ENCODE measurements at places on chromosomes 16 and 17.

DNA sequence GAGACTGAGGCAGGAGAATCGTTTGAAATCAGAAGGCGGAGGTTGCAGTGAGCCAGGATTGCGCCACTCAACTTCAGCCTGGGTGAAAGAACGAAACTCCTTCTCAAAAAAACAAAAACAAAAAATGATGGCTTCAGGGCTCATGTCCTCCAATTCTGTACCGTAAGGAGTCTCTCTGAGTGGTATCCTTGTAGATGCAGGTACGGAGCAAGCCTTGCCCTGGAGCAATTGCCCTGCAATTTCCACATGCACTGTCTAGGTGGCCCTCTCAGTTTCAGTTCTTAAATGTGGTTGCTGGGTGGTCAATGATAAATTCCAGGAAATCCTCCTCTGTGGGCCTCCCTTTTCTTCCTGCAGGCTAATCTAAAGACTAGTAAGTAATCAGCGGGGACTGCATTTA, 10.6 kb downstream of the TMEM238L start:
- DNase-seq, result no peak

DNA sequence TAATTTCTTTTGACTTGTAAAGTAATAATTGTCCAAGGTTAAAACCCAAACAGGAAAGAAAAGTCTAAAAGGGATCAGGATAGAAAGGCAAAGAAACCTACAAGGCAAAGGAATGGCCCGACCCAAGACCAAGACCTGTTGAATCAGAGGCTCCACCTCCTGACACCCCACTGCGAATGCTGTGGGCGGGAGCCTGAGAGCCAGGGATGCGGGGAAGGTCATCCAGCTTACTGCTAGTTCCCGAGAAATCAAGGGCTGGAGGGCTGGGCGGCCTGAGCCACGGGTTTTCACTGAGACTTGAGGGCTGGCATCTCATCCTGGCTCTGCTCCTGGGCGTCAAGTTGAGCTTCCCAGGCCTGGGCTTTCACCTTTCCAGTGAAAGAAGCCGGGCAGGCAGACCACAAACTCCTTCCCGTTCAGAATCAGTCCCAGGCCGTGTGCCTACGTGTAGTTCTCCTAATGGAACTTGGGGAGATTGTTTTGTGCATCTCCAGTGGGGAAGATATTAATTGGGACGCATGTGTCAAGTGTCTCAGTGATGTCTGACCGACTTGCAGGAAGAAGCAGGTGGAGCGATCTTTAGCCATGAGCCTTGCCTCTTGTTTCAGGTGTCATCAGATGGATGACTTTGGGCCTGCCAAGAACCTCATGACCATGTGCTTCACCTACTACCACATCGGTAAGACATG, 36.9 kb downstream of the CIBAR2 start:
- no peak for DNase-seq

GRCh38 chr17:49551221-49552069, 24.2 kb upstream of the NXPH3 start:
- no peak for DNase-seq

DNA sequence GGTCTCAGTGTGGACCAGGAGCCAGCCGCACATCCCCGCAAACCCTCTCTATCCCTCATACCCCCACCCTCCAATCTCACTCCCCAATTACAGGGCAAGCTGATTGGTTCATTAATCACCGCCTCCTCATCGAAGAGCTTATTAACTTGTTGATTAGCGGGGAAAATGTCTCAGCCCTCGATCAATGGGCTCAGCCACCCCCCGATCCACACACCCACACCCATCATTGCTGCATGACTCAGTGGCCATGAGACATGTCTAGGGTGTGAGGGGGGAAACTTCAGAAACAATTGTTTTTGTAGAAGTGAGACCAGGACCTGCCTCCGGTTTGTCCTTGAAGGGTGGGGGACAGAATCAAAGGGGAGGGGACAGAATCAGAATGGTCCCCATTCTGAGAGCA, 2.5 kb upstream of the PYY start:
- no peak for DNase-seq

DNA sequence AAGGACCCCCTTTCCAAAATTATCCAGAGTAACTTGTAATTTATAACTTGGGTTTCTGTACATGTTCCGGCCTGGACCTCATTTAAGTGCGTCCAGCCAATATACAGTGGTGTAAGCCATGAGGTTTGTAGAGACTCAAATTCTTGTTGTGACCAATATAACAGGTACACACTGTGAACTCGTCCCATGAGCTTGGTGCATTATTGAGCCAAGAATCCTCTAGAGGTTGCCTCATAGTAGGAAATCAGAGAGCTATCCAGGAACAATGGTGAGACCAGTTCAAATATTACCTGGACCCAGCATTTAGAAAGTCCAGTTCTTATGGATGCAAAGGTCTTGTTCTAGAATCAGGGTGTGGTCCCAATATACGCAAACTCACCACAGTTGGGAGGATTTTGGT, 138.2 kb downstream of the NPIPB5 start:
- DNase-seq, result no peak

DNA sequence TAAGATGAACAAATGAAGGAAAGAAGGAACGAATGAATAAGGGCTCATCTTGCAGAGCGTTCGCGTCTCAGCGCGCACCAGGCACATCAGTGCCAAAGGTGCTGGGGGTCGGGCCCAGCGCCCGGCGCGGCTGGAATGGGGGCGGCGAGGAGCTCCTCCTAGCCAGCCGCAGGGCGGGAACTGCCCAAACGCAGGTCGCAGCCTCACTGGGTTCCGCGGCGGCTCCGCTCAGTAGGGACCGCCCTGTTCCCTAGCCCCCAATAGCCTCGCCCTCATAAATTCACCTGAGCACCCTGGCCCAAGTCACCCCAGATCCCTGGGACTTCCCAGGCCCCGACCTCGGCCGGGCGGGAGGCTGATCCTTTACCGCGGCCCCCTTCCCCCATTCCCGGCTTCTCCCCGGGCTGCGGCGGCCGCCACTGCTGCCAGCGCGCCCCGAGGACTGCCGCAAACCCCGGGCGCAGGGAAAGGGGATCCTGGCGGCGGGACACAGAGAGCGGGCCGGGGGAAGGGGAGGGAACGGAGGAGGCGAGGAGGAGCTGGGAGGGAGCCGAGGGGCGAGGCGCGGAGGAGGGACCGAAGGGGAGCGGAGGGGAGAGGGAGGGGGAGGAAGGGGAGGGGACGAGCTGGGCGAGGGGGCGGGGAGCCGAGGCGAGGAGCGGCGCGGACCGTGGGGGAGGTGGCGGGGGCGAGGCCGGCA, 377 bp upstream of the CRHR1 start:
- peak; percentile 8 for DNase-seq

GRCh38 chr16:58655215-58655596, 25.6 kb upstream of the CNOT1 start:
- no peak for DNase-seq

GRCh38 chr17:21119247-21119918, 7.4 kb upstream of the DHRS7B start:
- peak; percentile 71 for DNase-seq

- DNase-seq, result no peak
Observed at GRCh38 chr17:63489291-63489690, 12.4 kb downstream of the ACE start.

Measured in endothelial cell (in vitro differentiated cells).